Foreskin keratinocyte (primary cell): ENCODE measurements at places on chromosomes 3 and 15. TPM values are rescaled to one million over a fixed set of nuclear protein-coding genes. Genes with fewer than 3 reads are reported as not detected.

ARGFX gene
- not detected in 2 replicates for polyA plus RNA-seq

DNAJC17 gene
- 51.3 and 59.3 TPM in 2 replicates for polyA plus RNA-seq

TTLL13 gene
- not detected in 2 replicates for polyA plus RNA-seq

NDUFAF3 gene
- polyA plus RNA-seq: 123 and 130 TPM in 2 replicates

MYH15 gene
- polyA plus RNA-seq: 1.3 and 1.5 TPM in 2 replicates

C3orf49 gene
- not detected in 2 replicates for polyA plus RNA-seq

ADCY5 gene
- polyA plus RNA-seq: 0.01 TPM in 1 of 2 replicates, not detected in the other

CCDC39 gene
- not detected in 2 replicates for polyA plus RNA-seq

AHSG gene
- 0.17 and 0.26 TPM in 2 replicates for polyA plus RNA-seq

SENP7 gene
- polyA plus RNA-seq: 0.92 and 1.3 TPM in 2 replicates

TMEM108 gene
- polyA plus RNA-seq: 0.03 TPM in 1 of 2 replicates, not detected in the other

DNA sequence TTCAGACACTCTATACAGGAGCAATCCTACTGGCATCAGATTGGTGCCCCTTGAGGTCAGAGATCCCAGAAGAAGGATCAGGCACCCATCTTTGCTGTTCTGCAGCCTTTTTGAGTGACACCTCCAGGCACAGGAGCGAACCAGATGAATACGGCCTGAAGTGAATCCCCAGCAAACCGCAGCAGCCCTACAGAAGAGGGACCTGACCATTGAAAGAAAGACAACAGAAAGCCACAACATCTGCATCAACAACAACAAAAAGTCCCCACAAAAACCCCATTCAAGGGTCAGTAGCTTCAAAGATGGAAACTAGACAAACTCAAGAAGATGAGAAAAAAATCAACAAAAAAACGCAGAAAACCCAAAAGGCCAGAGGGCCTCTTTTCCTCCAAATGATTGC is 130.4 kb downstream of the PPM1L start:
- no peak for DNase-seq

- no peak for DNase-seq
Measured at GRCh38 chr3:122920986-122921385, 106.6 kb downstream of the SEMA5B start.

- peak; percentile 85 for DNase-seq
Measured at GRCh38 chr3:87313641-87314040, 37.3 kb upstream of the POU1F1 start.

DNA sequence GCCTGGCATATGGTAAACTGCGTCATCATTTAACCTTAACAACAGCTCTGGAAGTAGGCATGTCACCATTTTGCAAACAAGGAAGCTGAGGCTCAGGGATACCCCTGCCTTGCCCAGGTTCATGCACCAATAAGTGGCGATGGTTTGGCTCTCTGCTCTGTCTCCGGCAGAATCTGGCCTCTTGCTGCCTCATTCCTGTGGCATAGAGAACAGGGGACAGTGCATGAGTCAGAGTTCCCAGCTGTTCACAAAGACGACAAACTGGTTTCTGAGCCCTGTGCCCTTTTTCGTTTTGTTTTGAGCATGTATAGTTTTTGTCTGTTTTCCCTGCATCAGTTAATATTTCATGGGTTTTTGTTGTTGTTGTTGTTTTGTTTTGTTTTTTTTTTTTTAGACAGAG is 236.8 kb downstream of the OPA1 start:
- DNase-seq: peak; percentile 94

DNA sequence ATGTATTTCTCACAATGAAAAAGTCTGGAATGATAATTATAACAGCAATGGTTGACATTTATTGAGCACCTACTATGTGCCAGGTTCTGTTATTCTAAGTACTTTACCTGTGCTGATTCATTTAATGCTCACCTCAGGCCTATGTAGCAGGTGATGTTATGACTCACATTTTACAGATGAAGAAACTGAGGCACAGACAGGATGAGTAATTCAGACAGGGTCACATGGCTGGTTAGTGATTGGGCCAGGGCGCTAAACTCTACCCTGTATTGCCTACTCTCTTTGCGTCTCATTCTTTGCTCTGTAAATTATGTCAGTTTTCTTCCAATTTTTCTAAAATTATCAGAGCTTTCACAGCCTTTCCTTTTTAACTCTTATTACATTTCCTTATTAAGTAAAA is 98.3 kb downstream of the PIK3R4 start:
- no peak for DNase-seq

DNA sequence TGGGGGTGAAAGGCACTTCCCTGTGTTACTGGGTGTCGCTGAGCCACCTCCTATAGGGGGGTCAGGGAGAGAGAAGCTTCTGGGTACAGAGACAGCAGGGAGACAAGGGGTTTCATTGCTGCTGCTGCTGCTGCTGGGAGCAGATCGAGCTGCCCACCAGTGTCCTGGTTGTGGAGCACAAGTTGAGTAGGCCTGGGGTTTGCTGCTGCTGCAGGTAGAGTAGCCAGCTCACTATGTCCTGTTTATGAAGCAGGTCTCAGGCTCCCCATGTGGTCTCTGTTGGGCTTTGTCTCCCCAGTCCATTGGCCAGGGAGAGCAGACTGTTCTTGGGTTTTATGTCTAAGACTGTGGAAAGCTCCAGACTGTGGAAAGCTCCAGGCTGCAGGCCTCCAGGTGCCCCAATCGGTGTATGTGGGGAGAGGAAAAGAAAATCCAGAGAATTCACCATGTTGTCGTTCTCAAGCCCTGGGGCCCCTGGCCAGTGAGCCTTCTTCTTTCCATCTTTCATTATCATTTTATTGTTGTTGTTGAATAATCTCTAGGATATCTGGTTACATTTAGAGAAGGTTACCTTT is 157.8 kb downstream of the ADAMTS17 start:
- DNase-seq: no peak

- peak; percentile 47 for DNase-seq
Measured at GRCh38 chr3:64898941-64899340, 211.1 kb upstream of the ADAMTS9 start.

- DNase-seq: no peak
Measured at GRCh38 chr3:172259726-172260248, 188.5 kb downstream of the GHSR start.

GRCh38 chr3:70811880-70812279 is 499.4 kb upstream of the MDFIC2 start:
- DNase-seq: peak; percentile 80

GRCh38 chr15:39511916-39512260 is 69.0 kb upstream of the THBS1 start:
- DNase-seq: no peak

- no peak for DNase-seq
Measured at GRCh38 chr3:20990896-20991295, 760.1 kb downstream of the ZNF385D start.

- DNase-seq: no peak
Measured at GRCh38 chr3:189202583-189202982, 30.8 kb downstream of the TPRG1 start.

DNA sequence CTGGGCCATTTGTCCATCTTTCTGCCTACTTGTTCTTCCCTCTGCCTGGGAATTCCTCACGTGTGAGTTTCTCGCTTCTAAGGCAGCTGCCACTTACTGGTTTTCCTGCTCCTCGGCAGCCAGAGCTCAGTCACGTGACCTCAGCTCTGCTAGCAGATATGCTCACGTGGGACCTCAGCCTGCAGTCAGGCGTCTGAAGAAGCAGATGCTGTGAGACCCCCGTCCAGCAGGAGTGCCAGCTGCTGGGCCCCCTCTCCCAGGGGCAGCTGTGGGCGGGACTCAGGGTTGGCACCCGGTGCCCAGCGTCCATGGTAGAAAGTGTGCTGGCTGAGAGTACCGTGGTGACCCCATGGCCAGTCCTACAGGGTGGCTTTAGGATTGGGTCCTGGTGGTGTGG is 161.3 kb upstream of the TLE3 start:
- DNase-seq: no peak

DNA sequence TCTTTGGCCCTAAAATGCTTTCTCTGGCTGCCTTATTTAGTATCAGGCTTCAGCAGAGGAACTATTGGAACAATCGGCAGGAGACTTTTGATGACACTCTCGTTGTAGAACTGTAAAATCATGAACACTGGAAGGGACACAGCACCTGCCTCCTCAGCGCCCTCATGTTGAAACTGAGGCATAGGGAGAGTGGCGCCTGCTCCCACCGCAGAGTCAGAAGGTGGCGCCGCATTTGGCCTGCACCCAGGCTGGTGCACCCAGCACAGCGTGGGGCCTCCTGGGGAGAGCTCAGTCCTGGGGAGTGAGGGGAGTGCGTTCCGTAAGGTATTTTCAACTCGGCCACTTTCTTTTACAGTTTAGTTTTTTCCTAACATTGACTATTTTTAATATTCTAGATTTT is 78.2 kb upstream of the BLM start:
- no peak for DNase-seq

DNA sequence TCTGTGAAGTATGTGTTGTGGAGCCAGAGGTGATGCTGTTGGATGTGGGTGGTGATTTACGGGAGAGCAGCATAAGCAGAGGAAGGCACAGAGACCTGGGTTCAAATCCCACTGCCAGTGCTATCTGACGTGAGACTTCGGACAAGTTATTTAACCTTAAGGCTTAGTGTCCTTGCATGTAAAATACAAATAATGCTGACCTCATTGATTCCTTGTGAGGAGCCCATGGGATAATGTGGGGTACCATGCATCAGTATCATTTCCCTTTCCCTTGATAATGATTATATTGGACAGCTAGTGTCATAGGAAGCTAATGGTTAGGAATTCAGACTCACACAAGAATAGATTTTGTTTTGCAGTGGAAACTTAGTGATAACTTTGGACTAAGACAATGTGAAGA is 141.6 kb downstream of the SLCO3A1 start:
- no peak for DNase-seq

- DNase-seq: peak; percentile 32
Measured at GRCh38 chr15:36501063-36501678, 78.3 kb upstream of the CDIN1 start.

- DNase-seq: no peak
Measured at GRCh38 chr3:22228705-22229104, 477.7 kb upstream of the ZNF385D start.

DNA sequence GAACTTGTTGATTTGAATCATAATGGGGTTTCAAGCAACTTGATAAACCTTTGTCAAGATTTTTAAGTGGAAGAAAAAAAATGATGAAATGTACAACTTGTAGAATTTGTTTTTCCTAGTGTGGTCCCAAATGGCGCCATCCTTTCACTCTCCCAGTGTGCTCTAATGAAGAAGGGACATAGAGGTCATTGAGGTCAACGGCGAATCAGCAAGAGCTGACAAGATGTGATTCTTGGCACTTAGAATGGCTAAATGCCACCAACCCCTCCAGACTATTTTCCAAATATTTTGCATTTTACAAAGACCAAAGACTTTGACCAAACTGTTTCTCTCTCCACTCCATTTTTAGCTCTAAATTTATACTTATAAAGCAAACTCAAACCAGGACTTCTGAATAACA is 320.2 kb upstream of the MME start:
- DNase-seq: no peak

GRCh38 chr3:105339946-105340345 is 26.8 kb upstream of the ALCAM start:
- DNase-seq: no peak
